ENCODE measurements at places on chromosomes 11 and 22. TPM values are rescaled to one million over a fixed set of nuclear protein-coding genes. Genes with fewer than 3 reads are reported as not detected.

- no peak for DNase-seq
These were observed 28.4 kb upstream of the FADD start for GRCh38 chr11:70174547-70175235.

GRCh38 chr11:126543691-126544090 is 188.2 kb downstream of the ST3GAL4 start:
- no peak for DNase-seq

MYBPC3 gene
- total RNA-seq, result not detected

STT3A gene
- total RNA-seq, result 275 TPM

DNA sequence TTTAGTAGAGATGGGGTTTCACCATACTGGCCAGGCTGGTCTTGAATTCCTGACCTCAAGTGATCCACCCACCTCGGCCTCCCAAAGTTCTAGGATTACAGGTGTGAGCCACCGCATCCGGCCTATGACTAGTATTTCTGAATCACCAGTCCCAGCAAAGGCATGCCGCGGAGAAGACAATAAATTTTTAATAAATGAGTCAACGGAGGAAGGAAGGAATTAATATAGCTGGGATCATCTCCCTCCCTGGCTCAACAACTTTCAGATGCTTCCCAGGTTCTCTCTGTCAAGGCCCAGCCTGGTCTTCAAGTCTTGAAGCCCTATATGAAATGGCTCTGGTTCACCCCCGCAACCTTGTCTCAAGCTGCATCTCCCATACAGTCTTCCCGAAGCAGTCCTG is 45.7 kb downstream of the CYTH4 start:
- DNase-seq, result peak; percentile 93

GRCh38 chr11:119663279-119663678 is 65.7 kb downstream of the NECTIN1 start:
- DNase-seq, result no peak

TSKU gene
- 11.0 TPM for total RNA-seq

GRCh38 chr22:49371325-49372110 is 456.2 kb downstream of the BRD1 start:
- DNase-seq, result no peak

DNA sequence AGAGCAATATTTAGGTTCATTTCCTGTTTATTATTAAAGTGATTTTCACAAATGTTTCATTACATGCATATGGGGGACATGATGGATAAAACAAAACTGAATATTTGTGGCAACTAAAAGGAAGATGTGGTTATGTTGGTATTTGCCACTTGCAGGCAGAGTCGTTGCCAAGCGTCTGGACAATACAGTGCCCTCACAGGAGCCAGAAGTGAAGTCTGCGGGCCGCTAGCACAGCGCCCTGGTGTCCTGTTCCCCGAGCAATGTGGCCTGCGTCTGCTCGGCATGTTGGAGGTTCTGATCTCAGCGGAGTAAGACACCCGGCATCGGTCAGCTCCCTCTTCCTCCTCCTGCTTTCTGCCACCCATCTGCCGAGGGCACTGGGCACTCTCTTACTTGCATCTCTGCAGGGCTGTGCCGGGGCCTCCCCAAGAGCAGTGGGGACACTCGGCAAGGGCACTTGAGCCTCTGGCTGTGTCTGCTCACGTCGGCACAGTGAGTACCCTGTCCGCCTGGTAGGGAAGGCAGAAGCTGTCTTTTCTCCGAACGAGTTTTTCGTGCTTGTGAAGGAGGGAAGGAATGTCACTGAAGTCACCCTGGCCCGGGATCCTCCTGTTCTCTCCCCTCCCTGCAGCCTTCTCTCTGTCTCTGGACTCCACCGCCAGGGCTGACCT is 10.5 kb upstream of the TTLL12 start:
- DNase-seq, result peak; percentile 33

GRCh38 chr11:9029422-9029821 is 25.6 kb upstream of the NRIP3 start:
- DNase-seq, result no peak

DNA sequence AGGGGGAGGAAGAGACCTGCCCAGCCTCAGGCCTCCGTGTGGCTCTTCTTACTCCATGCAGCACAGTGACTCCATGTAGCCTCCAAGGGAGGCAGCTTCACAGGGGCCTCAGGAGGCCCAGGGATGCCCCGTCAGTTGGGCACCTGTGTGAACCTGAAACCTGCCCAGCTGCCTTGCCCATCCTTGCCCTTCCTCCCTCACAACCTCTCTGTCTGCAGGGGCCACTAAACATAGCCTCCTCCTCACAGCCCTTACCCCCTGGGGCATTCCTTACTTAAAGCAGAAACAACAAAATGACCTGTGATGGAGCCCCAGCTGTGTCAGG is 7.1 kb downstream of the LRRC32 start:
- DNase-seq, result no peak

GPHA2 gene
- total RNA-seq, result not detected

PTGDR2 gene
- not detected for total RNA-seq

- no peak for DNase-seq
These were observed 6.1 kb upstream of the CD82 start for GRCh38 chr11:44559207-44559939.

- no peak for DNase-seq
These were observed 106.6 kb downstream of the EMSY start for GRCh38 chr11:76551400-76551799.

- DNase-seq, result no peak
These were observed 16.2 kb downstream of the CD6 start for GRCh38 chr11:60987577-60988277.

GPR83 gene
- not detected for total RNA-seq

OR52N4 gene
- not detected for total RNA-seq

RHOD gene
- 17.8 TPM for total RNA-seq

ZP1 gene
- 0.15 TPM for total RNA-seq

GRCh38 chr22:19002684-19003038 is 66.6 kb upstream of the PRODH start:
- no peak for DNase-seq

DNA sequence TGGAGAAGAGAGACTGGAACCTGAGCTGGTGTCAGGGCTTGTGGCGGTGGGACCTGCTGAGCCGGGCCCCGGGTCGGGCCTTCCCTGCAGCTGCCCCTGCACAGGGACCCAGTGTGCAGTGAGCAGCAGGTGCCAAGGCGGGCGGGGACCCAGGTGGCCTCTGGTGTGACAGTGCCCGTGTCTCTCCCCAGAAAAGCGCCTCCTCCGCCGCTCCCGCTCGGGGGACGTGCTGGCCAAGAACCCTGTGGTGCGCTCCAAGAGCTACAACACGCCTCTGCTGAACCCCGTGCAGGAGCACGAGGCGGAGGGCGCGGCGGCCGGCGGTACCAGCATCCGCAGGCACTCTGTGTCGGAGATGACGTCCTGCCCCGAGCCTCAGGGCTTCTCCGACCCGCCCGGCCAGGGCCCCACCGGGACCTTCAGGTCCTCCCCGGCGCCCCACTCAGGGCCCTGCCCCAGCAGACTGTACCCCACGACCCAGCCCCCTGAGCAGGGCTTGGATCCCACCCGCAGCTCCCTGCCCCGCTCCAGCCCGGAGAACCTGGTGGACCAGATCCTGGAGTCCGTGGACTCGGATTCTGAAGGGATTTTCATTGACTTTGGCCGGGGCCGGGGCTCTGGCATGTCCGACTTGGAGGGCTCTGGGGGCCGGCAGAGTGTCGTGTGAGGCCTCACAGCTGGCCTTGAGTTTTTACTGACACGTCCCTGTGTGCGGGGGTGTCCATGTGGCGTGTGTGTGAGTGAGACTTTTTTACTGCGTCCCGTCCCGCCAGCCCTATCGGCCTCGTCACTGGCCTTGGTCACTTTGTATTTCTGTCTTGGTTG is 15.6 kb upstream of the ARHGAP8 start:
- no peak for DNase-seq

DNA sequence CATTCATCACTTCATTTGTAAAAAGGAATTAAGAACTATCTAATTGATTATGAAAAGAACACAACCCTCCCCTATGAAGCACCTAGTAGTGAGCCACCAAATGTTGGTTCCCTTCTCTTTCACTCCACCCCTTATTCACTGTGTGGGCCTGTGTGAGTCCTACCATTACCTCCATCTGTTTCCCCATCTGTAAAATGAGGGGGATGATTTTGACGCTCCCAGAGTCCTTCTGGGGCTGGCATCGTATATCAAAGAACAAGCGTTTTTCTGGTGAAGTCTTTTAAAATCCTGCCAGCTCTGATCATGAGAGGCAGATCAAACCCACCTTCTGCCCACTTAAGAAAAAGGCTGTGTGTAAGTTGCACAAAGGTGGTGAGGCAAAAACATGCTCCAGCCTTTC is 96.6 kb upstream of the SEZ6L start:
- no peak for DNase-seq

FGF3 gene
- total RNA-seq, result not detected

DMC1 gene
- 2.4 TPM for total RNA-seq

DNA sequence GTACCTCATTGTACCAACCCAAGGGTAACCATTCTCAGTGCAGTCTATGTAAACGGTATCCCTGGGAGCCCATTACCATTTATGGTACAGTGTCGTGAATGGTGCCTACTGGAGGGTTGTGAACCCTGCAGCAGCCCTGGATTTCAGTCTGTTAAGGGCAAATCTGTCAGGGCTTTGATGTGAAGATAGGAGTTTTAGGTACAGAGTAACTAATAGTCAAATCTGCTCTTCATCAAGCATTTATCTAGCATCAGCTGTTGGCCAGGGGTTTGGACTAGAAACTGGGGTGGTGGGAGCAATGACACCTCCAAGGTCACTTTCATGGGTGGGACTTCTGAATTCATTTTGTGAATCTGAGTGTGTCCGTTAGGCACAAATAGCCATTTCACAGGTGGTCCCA is 50.6 kb upstream of the RFPL3 start:
- DNase-seq, result no peak

DNA sequence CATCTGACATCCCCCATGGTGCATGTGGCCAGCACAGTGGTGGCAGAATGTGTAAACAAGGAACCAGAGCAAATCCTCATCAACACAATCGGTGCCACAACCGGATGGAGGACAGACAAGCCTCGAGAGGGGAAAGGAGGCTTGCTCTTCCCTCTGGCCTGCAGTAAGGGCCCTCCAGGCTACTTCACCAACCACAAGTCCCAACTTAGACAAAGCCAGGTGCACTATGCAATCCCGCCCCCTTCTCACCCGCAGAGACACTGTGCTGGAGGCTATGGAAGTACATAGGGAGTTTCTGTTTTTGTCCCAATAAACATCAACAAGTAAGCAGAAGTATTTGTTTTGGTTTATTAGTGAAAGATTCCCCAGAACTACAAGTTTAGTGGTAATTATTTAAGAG is 54.3 kb downstream of the SPATA19 start:
- DNase-seq, result no peak

NRIP3 gene
- total RNA-seq, result 9.9 TPM

DNA sequence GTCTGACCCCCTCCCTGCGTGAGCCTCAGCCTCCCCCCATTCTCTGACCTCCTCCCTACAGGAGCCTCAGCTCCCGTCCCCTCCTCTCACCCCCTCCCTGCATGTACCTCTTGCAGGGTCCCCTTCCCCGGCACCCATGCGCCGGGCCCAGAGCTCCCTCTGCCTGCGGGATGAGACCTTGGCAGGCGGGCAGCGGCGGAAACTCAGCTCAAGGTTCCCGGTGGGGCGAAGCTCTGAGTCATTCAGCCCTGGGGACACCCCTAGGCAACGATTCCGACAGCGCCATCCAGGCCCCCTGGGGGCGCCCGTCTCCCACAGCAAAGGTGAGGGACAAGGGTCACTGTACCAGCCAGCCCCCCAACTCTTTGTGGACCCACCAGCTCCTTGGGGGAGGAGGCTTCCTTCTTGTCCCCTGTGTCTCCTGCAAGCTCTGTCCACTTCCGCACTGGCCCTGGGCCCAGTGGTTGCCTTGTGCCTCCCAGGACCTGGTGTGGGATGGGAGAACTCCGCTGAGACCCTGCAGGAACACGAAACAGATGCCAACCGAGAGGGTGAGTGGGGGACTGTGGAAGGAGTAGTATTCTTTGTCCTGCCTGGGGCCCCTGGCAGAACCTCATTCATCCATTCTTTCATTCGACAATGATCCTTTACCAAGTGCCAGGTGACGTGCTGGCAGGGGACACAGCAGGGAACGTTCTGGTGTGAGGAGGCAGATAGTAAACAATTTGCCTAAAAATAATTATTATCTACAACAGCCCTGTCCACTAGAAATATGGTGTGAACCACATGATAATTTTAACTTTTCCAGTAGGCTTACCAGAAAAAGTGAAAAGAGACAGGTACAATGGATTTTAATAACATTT is 3.7 kb upstream of the RPS6KA4 start:
- peak; percentile 72 for DNase-seq

XNDC1N gene
- total RNA-seq, result 4.0 TPM

OR52K1 gene
- not detected for total RNA-seq

- no peak for DNase-seq
These were observed 927.3 kb upstream of the RAG2 start for GRCh38 chr11:37525336-37525735.

GNG3 gene
- not detected for total RNA-seq

DNA sequence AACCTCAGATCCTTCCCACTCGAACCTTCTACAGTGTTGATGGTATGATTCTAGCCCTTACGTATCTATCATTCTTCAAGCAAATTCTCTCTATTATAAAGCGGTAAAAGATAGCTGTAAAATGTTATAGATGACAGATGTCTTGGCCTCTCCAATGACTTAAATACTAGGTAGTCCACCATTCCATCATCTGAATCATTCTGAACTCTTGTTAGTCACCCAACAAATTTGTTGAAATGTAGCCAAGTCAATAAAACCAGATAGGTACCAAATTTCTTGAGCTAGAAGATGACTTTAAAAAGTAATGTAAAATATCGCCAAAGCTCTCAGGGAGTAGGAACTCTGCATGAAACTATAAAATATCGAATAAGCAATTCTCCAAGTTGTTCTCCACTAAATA is 32.6 kb upstream of the PICALM start:
- DNase-seq, result peak; percentile 45

GRCh38 chr11:35114906-35115687 is 23.9 kb upstream of the CD44 start:
- no peak for DNase-seq

AP1B1 gene
- 81.7 TPM for total RNA-seq

- no peak for DNase-seq
These were observed 119.5 kb upstream of the ISX start for GRCh38 chr22:34946339-34946985.

IL18BP gene
- total RNA-seq, result 1.8 TPM

NAALAD2 gene
- total RNA-seq, result not detected

- DNase-seq, result no peak
These were observed 674 bp upstream of the BAIAP2L2 start for GRCh38 chr22:38110863-38111852.

TRIM48 gene
- total RNA-seq, result not detected

OR51B5 gene
- not detected for total RNA-seq

- no peak for DNase-seq
These were observed 2.4 kb downstream of the TSKU start for GRCh38 chr11:76785513-76785912.

DNA sequence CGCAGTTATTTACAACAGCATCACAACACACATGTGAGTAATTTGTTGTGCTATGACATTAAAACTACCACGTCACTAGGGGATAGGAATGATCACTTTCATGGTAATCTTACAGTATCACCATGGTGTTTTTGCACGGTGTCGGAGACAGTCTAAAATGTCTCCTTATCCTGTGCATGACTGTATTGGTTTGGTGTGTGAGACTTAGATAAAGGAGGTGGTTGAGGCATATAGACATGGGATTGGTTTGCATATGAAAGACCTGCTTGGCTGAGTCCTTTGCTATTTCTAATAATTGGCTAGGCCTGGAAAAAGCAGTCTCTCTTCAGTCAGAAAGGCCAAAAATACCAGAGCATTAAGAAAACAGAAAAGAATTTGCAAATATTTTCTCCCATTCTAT is 30.2 kb downstream of the MSANTD4 start:
- DNase-seq, result no peak

GRCh38 chr11:116657842-116658825 is 114.7 kb downstream of the BUD13 start:
- DNase-seq, result no peak

- no peak for DNase-seq
These were observed 228.6 kb upstream of the DDI1 start for GRCh38 chr11:103807806-103808205.

- DNase-seq, result no peak
These were observed 68.1 kb downstream of the LIF start for GRCh38 chr22:30178181-30179126.

Data from HFFc6 (cell line).